ENCODE measurements at places on chromosomes 4 and X.

- DNase-seq = no peak
These were observed 23.6 kb downstream of the NUDT9 start for GRCh38 chr4:87445964-87446363.

DNA sequence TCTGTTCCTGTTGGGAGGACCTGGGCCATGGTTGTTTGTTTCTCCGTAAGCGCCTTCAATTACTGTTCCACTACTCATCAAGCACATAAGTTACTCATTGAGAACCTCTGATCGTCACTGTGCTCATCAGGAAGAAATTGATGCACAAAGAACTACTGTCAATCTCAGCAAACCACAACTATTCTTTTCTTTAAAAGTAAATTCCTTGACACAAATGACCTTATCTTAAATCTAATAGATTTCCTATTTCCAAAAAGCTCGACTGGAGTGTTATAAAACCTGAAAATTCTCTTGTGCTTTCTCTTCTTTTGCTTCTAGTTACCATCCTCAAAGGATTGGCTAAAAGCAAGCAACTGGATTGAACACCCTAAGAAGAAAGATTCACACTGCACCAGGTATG, at the start of gene MUC7:
TSS of gene MUC7 (plus strand) at position 301 of the 400 bp plus-strand sequence. CDS start 1,825 bp downstream, outside the sequence.
- DNase-seq = no peak

DNA sequence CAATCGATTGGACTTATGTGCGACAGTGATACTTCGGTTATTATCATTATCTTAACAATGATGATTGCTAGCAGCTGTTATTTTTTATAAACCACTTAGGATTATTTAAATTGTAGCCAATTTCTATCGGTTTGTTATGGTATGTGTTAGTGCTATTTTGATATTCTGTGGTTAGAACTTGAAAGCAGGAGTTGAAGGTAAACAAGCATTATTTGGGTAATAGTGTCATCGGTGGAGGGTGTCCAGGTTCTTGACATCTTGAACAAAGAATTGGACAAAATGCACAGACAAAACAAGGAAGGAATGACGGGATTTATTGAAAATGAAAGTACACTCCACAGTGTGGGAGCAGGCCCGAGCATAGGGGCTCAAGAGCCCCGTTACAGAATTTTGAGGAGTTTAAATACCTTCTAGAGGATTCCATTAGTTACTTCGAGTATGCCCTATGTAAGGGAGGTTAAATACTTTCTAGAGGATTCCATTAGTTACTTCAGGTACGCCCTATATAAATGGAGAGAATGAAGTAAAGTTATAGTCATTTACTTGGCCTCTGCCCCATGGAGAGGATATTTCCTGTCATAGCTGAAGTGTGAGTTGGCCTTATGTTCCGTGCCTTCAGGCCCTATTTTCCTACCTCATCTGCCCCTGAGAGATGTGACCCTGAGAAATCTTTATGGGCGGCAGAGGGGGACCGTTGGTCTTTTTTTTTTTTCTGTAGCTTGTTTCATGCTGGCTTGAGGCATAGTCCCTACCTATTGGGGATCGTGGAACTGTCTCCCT, 13.1 kb downstream of the MOB1B start:
- DNase-seq = no peak

DNA sequence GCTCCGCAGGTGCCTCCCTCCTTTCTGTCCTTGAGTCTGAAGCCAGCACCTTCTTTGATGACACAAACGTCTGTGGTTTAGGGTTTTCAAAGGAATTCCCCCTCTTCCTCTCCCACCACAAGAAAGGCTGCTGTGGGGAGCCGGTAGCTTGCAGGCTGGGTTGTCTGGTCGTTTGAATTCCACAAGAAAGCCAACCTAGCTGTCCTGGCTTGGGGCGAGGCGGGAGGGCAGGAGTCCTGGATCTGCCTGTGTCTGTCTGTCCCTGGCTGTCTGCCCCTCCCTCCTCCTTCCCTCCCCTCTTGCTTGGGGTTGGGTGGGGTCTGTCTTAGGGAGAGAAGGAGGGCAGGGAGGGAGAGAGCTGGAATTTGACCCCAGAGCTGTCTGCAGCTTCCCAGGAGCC, 56.3 kb downstream of the SHROOM2 start:
- no peak for DNase-seq

DNA sequence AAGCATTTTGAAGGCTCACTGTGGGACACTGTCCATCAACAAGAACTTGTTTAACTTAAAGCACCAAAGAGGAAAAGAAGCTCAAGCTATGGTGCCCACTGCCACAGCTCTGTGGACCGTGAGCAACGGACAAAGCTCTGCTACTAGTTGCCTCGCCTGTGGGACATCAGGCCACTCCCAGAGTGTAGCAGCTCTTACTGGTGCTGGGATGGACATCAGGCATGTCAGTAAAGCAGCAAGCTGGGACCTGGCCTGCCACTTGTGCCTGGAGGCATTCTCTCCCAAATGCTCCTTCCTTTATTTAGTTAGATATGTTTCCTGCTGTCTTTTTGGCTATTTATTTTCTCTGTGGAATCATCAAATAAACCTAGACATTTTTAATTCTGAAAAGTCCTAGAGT, 46.7 kb downstream of the TMEM154 start:
- DNase-seq = no peak

DNA sequence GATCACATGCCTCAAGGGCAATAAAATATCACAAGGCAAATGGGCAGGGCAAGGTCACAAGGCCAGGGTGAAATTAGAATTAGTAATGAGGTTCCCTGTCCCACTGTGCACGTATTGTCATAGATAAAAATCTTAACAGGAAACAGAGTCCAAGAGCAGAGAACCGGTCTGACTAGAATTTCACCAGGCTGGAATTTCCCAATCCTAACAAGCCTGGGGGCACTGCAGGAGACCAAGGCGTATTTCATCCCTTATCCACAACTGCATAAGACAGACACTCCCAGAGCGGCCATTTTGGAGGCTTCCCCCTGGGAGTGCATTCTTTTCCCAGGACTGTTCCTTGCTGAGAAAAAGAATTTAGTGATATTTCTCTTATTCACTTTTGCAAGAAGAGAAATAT, 25.9 kb upstream of the PRDM5 start:
- DNase-seq = no peak

- no peak for DNase-seq
These were observed 81.8 kb upstream of the SMARCA5 start for GRCh38 chr4:143431526-143432257.

DNA sequence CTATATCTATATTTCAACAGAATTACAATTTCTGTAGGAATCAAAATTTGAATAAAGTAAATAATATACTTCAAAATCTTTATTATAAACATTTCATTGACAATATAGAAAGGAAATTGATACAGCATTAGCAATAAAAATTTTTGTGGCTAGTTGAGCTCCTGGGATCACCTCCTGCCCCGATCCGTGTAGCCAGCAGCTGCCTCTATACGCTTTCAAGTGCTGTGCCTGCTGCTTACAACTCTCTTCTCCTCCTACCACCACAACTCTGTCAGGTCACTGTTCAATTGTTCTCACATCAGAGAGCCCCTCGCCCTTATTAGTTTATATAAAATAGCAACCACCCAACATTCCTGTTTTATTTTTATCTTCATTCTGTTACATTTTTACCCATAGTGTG, 27.6 kb downstream of the INPP4B start:
- no peak for DNase-seq

GRCh38 chr4:143386812-143387211, 50.1 kb downstream of the GAB1 start:
- no peak for DNase-seq

GRCh38 chr4:143441678-143442077, 71.8 kb upstream of the SMARCA5 start:
- no peak for DNase-seq

DNA sequence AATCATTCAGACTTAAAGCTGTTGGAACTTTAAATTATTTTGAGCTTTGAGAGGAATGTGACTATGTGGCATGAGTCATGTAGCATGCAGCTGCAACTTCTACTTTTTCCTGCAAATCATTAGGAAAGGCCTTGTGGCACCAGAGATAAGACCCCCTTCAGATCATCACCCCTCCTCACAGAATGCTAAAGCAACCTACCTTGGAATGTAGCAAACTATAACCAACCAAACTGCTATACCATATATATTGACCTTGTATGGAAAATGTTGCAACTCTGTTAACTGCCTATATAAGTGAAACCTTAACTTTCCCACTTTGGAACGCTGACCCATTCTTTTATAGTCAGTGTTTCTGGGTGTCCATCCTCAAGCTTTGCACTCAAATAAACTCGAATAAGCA, 32.0 kb downstream of the ATXN3L start:
- no peak for DNase-seq

DNA sequence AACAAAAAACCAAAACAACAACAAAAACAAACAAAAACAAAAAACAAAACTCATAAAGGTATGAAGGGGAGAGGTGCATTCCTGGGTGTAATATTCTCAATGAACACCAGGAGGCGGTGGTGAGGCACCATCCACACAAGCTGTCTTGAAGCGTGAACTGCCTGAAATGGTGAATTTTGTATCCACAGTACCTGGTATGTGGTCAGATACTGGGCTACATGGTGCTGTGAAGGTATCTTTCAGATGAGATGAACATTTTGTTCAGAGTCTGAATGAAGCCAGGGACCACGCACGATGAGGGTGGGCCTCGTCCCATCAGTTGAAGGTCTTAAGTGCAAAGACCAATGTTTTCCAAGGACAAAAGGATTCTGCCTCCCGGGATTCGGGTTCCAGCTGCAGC, 58.5 kb downstream of the ASMT start:
- peak; percentile 67 for DNase-seq

DNA sequence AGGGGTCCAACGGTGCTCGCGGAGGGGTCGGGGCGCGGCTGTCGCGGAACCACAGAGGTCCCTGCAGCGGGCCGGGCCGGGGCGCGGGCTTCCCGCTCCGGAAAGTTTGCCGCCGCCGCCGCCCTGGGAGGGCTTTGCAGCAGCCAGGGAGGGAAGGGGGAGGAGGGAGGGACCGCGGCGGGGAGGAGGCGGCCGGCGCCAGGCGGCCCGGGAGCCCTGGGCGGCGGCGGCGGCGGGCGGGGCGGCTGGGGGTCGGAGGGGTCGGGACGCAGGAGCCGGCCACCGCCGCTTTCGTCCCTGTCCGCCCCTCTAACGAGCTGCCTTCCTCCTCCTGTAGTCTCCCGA, 375 bp downstream of the FGFR3 start:
- peak; percentile 27 for DNase-seq

- DNase-seq = no peak
These were observed 43.7 kb upstream of the SH3KBP1 start for GRCh38 chrX:19931146-19931545.

DNA sequence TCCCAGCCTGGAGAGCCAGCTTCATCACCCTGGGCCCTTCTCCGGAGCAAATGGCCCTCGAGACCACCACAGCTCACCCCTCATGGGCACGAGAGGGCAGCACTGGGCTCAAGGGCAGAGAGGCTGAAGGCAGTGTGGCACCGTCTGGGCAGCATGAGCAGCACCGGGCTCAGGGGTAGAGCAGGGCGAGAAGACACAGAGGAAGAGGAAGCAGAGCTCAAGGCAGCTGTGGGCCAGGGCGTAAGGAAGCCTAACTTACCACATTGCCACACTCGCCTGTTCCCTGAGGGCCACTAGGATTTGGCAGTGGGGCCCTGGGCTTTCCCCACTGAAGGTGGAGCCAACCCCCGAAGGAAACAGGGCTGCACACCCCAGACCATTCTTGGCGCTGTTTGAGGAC, 15.5 kb downstream of the ZNF185 start:
- no peak for DNase-seq

GRCh38 chr4:157226035-157226434, 5.5 kb downstream of the GRIA2 start:
- no peak for DNase-seq

DNA sequence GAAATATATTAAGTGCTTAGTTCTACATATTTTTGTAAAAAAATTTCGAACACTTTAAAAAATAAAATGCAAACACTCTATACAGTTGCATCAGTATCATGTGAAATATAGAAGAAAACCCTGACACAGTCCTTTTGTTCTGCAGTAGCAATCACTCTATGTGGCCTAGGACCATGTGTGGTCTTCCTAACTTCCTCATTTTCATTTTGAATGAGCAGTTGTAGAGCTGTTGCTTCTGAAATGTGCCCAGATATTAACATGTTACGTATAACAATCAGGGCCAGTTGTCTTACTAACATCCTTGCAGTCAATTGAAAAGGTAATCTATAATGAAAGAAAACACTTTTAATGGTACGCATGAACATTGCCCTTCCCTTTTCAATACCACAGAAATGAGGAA, 107.9 kb downstream of the ZNF827 start:
- no peak for DNase-seq

GRCh38 chrX:153829799-153830639, at the start of gene PDZD4:
Gene PDZD4, minus strand, starts transcription at chrX:153830544. Its CDS starts 246 bp downstream, at chrX:153830298.
- no peak for DNase-seq

GRCh38 chrX:45743081-45743533, 542.4 kb upstream of the DIPK2B start:
- DNase-seq = peak; percentile 13

DNA sequence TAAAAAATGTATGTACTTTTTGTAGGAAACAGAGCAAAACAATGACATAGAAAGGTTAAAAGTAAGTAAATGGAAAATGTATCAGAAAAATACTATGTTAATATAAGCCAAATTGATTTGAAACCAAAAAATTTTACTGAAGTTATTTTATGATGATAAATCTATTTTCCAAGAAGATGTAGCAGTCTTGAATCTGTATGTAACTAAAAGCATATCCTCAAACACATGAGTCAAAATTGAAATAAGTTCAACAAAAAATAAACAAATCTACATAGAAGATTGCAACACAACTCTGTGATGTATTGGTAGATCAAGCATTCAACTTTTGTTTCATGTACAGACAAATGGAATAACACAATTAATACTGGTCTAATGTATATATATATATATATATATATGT, 450.0 kb downstream of the SPRY1 start:
- no peak for DNase-seq

GRCh38 chr4:74228691-74229640, 71.0 kb downstream of the MTHFD2L start:
- DNase-seq = peak; percentile 65

- DNase-seq = no peak
These were observed 163.8 kb upstream of the PGRMC2 start for GRCh38 chr4:128451270-128451905.

GRCh38 chr4:71558248-71558647, 219.4 kb downstream of the SLC4A4 start:
- no peak for DNase-seq

DNA sequence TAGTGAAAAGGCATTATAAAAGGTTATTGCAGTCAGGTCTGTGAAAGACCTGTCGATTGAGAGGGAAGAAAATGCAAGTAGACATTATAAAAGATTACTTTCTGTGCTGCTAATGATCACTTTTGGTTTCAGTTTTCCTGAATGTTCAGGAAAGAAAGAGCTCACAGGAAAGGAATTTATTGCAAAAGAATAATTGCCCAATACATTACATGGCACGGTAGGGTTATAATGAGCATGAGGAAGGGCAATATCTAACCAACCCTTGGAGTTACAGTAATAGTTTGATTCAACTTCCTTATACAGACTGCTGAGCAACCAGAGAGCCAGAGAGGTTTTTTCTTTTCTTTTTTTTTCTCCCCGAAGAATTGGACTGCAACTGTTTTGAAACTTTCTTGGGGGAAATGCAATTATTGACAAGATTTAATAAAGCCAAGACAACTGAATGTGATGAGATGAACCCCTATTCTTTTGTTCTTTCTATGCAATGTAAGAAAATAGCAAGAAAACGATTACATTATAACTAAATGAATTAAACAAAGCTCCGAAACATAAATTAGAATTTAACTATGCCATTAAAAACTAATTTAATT, 247.0 kb downstream of the C4orf33 start:
- DNase-seq = no peak

- no peak for DNase-seq
These were observed 67.0 kb downstream of the CYTL1 start for GRCh38 chr4:4952273-4952672.
